ENCODE measurements at places on chromosomes 12 and 14. TPM values are rescaled to one million over a fixed set of nuclear protein-coding genes. Genes with fewer than 3 reads are reported as not detected.

The TCL1B gene
- not detected for total RNA-seq

The GZMH gene
- total RNA-seq, result not detected

The PIWIL1 gene
- total RNA-seq, result not detected

The SYNDIG1L gene
- total RNA-seq, result 1.5 TPM

The SCNN1A gene
- 0.74 TPM for total RNA-seq

The KRT86 gene
- total RNA-seq, result not detected

The PRIMA1 gene
- 2.4 TPM for total RNA-seq

The TCL1A gene
- not detected for total RNA-seq

The VRTN gene
- 0.15 TPM for total RNA-seq

The ASIC1 gene
- 451 TPM for total RNA-seq

The KRT2 gene
- not detected for total RNA-seq
